ENCODE measurements at places on chromosomes 6 and 20.

- no peaks in the 10 kb centered on the region for H3K4me1 ChIP-seq
- no peak overlapping the region for H3K27ac ChIP-seq
- no peak overlapping the region for H3K4me3 ChIP-seq
- no peak for DNase-seq
- no peaks in the 10 kb centered on the region for H3K36me3 ChIP-seq
Observed at GRCh38 chr20:53445932-53446331, 147.7 kb downstream of the ZNF217 start.

DNA sequence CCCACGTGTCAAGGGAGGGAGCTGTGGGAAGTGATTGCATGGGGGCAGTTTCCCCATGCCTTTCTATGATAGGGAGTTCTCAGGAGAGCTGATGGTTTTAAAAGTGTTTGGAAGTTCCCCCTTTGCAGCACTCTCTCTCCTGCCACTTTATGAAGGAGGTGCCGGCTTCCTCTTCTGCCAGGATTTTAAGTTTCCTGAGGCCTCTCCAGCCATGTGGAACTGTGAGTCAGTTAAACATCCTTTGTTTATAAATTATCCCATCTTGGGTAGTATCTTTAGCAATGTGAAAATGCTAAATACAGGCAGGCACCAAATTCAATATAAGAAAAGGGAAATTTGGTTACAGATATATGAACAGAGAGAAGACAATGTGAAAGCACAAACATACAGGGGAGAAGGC lies 96.4 kb upstream of the EPHA7 start:
- no peak overlapping the region for H3K27ac ChIP-seq
- no peaks in the 10 kb centered on the region for H3K36me3 ChIP-seq
- H3K27me3 ChIP-seq = no peaks in the 10 kb centered on the region
- DNase-seq = no peak

DNA sequence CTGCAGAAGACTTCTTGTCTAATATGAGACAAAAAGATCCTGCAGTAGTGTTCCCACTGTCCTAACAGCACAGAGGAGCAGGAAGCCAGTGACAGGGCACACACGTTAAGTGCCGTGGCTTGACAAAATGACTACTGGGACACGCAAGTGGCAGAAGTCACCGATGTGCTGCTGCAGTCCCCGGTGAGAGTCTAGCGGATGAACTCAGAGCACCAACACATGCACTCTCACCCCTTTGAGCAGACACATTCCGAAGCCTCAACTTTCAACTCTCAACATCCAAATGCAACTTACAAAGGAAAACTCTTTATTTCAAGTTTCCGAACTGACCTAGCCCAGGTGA lies 898 bp downstream of the LAMA4 start:
- H3K4me1 ChIP-seq = no peaks in the 10 kb centered on the region
- no peak overlapping the region for H3K27ac ChIP-seq
- no peaks in the 10 kb centered on the region for H3K36me3 ChIP-seq
- no peak for DNase-seq

- no peaks in the 10 kb centered on the region for H3K27me3 ChIP-seq
- H3K27ac ChIP-seq = no peak overlapping the region
- no peak overlapping the region for H3K4me3 ChIP-seq
Observed at GRCh38 chr6:113339209-113339608, 517.9 kb upstream of the MARCKS start.

DNA sequence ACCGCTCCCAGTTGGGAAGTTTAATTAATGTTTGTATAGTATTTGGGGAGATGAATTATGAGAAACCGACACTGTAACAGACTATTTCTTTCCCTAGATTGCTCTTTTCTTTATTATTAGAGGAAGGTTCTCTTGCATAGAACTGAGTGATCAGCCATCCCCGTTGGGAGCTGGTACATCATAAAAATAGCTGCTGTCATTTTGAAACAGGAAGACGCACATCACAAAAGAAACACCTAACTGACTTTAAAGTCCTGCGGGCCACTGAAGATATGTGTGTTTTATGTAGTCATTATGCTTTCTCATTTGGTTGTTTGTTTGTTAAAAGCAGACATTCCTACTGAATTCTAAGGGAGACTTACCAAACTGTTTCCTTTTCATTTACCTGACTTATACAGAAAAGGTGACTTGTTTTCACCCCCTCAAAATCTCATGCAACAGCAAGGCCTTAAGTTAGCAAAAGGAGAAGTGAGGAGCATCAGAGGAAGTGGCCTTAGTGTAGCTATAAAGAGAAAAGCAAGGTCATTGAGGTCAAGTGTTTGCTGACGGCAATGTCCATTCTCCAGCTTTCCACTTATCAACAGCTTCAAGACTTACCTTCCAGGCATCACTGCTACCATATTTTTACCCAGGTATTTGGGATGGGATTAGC lies 91.0 kb downstream of the PKHD1 start:
- peak overlapping the region; percentile 14 for H3K27ac ChIP-seq
- no peaks in the 10 kb centered on the region for H3K36me3 ChIP-seq
- peaks cover 9% of the 10 kb centered on the region for H3K4me1 ChIP-seq
- H3K4me3 ChIP-seq = no peak overlapping the region

- H3K27me3 ChIP-seq = no peaks in the 10 kb centered on the region
- H3K4me1 ChIP-seq = no peaks in the 10 kb centered on the region
- DNase-seq = no peak
- H3K4me3 ChIP-seq = no peak overlapping the region
- H3K27ac ChIP-seq = no peak overlapping the region
- H3K36me3 ChIP-seq = no peaks in the 10 kb centered on the region
Observed at GRCh38 chr20:16313917-16314316, 259.3 kb downstream of the KIF16B start.

DNA sequence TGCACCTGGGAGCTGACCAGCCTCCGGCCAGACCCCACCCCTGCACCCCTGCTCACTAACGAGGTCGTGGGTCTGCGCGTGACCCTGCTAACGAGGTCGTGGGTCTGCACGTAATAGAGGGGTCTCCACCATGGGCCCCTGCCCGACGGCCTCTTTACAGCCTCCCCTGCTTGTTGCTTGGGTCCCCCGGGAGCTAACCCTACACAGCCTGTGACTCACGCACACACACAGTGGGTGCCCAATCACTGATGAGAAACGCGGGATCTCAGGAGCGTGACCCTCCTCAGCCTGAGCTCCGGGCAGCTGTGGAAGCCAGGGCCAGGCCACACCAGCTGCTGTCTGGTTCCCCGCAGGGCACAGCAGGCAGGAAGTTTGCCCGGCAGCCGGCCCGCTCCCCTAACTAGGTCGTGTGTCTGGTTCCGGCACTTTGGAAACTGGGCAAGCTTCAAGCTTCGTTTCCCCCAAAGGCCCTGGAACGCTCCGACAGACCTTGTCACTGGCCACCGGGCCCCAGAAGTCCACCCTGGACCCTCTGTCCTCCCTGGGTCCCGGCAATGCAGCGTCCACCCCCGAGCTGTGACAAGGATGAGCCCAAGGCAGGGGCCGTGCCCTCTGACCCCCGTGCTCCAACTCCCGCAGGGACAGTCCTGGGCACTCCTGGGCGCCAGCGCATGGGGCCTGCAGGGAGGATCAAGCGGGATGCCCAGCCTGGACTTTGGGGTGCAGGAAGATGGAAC lies 767 bp downstream of the PTK6 start:
- peaks cover 7% of the 10 kb centered on the region for H3K4me1 ChIP-seq
- H3K27me3 ChIP-seq = peaks cover 45% of the 10 kb centered on the region
- no peak for DNase-seq
- no peak overlapping the region for H3K4me3 ChIP-seq

- no peak for DNase-seq
- H3K4me1 ChIP-seq = no peaks in the 10 kb centered on the region
- H3K36me3 ChIP-seq = no peaks in the 10 kb centered on the region
- no peak overlapping the region for H3K4me3 ChIP-seq
Observed at GRCh38 chr6:39931607-39932006, 2.7 kb downstream of the MOCS1 start.

All from MM.1S (cell line).